ENCODE measurements at places on chromosomes 5 and 9.

DNA sequence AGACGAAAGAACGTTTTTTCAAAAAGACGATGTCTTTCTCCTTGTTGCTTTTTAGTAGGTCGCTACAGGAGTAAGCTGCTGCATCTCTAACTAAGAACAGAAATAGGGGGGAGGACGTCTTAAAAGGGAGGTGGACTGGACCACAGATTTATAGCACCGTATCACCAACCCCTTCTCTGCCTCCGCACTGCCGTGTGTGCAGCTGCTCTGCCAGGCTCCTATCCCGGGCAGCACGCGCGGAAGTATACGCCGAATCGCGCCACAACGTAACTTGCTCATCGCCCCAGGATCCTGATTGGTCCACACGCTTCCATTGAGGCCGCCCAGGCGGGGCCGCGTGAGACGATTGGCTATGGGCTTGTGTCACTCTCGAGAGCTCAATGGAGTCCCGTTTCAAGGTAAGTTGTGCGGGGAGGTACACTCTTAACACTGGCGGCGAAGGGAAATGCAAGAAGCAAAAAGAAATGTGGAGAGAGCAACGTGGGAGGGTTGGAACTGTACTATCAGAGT, at the start of gene ELAVL2:
TSS of gene ELAVL2 (minus strand) at position 121 of the 510 bp plus-strand sequence. CDS start 64,006 bp downstream, outside the sequence.
- DNase-seq = peak; percentile 93

GRCh38 chr5:68540798-68541590, 325.4 kb downstream of the PIK3R1 start:
- DNase-seq = no peak

DNA sequence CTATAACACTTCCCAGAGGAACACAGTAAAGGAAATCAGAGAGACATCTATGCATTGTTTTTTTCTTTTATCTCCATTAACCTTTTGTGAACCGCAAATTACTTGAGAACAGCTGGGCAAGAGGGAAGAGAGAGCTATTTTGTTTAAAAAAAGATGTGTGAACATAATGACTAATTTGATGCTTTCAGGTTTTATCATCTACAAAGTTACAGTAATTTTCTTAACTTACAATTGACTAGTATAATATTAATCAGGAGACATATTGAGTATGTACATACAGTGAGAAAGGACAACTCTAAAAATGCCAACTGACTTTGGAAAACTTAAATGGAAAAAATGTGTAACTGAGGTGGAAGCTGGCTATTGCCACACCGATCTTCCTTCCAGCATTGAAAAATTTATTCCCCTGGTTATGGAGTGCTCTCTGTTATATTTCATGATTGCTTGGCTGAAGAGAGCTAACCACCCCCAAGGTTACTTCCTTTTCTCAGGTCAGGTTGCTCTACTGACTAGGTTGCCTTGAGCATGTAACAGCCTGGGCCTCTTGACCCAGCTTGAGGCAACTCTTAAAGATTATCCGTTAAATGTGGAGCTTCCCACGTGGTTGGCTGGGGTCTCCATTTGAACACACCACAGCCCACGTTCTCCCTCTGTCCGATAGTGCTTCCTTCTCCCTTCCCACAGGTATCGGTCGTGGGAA, 62.6 kb upstream of the C6 start:
- no peak for DNase-seq

- DNase-seq = no peak
Observed at GRCh38 chr5:90985341-90985740, 397.8 kb downstream of the ARRDC3 start.

GRCh38 chr5:53126521-53126920, 17.0 kb upstream of the MOCS2 start:
- DNase-seq = no peak

- DNase-seq = no peak
Observed at GRCh38 chr5:130708754-130709153, 456.3 kb downstream of the HINT1 start.

DNA sequence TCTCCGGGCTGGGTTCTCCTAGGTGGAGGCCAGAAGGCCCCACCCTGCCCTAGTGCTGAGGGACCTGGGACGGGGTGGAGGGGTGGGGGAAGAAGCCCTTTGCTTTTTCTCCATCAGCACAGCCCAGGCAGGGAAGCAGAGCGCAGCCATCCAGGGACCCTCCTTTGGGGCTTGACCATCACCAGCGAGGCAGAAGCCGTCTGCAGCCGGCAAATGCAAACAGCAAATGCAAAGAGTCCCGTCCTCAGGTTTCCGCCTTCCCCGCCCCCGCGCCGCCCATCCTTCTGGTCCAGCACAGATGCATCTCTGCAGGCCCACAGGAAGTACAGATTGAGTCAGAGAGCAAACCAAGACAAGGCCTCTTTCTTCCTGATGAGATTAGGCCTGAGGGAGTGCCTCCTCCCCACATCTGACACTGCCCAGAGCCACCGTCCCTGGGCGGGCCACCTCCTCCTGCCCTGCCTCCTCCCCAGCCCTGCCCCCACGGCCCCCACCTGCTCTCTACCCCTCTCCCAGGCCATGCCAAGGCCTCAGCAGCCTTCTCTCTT, 23.4 kb downstream of the CORO2A start:
- no peak for DNase-seq

GRCh38 chr5:131463656-131464055, 171.4 kb downstream of the RAPGEF6 start:
- DNase-seq = no peak

DNA sequence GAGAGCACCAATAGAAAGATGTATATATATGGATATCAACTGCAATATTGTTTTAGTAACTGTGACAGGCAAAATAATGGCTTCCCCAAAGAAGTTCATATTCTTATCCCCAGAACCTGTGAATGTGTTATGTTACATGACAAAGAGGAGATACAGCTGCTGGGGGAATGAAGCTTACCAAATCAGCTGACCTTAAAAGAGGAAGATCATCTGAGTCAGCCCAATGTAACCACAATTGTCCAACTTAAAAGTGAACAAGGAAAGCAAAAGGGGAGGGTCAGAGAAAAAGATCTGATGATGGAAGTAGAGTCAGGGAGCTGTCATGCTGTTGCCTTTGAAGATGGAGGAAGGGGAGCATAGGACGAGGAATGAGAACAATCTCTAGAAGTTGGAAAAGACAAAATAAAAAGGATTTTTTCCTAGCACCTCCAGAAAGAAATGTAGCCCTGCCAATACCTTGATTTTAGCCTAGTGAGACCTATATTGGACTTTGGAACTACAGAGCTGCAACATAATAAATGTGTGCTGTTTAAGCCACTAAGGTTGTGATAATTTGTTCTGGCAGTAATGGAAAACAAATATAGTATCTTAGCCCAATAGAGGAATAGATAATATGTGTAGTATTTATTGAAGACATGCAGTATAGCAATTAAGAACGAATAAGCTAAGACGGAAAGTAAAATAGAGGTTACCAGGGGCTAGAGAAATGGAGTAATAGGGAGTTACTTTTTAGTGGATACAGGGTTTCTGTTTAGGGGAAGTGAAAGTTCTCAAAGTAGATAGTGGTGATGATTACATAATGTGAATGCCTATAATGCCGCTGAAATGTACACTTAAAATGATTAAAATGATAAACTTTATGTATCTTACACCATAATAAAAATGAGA, 115.9 kb downstream of the PIK3R1 start:
- no peak for DNase-seq

DNA sequence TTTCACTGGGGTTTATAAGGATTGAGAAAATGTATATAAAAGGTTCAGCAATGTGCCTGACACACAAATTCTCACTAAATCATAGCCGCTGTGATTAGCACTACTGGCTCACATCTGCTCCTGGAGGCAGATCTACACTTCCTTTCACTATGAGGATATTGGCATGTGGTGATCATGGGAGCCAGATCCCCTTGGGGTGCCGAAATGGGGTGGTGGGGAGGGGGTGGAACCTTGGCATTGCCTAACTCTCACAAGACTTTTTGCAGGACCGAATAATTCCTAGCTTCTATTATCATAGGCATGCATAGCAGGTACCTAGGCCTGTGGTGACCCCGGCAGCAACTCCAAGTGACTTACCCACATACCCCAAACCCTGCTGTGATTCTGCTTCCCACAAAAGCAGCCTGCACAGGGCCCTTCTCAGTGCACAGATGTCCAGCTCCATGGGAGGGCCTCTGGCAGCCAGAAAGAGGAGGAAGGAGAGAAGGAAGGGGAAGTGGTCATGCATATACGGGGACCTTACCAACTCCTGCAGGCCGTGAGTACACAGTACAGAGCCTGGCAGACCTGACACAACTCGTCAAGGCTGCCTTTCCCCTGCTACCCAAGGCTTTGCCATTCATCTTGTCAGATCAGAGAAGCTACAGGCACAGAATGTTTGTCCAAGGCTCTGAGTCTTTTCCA, 61.3 kb upstream of the IQGAP2 start:
- DNase-seq = no peak

DNA sequence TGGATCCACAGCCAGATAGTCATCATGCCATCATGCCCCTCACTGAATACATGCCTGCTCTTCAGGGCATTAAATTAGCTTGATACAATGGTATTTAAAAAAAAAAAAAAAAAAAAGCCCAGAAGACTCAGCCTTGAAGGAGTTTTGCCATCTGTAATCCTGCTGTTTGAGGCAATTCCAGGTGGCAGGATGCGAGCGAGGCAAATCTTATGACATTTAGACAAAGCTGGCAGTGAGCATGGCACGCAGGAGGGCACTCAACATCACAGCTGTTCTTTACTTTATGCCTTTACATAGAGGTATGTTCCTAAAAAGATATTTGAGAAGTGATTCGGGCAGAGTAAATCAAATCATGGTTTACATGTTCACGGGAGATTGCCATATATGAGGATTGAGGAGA, 692.0 kb upstream of the DMAC1 start:
- DNase-seq = no peak

- peak; percentile 16 for DNase-seq
Observed at GRCh38 chr5:68683632-68684036, 410.2 kb upstream of the SLC30A5 start.

GRCh38 chr5:160520609-160521391, 99.1 kb downstream of the PTTG1 start:
- DNase-seq = no peak

DNA sequence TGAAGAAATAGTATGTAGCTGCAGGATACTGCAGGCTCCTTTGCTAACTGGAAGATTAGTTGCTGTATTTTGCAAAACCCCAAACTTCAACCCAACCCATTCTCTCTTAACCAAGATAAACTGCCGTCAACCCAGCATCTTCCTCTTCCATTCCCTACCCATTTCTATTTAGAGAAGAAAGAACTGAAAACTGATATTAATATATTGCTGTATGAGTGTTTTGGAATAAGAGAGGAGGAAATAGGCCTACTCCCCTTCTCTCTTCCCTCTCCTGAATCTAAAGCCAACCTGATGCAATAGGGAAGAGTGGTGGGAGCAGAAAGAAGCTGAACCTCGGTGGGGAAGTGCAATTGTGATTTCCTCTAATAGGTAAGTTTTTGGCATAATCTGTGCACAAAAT, 83.7 kb downstream of the TMEM215 start:
- no peak for DNase-seq

DNA sequence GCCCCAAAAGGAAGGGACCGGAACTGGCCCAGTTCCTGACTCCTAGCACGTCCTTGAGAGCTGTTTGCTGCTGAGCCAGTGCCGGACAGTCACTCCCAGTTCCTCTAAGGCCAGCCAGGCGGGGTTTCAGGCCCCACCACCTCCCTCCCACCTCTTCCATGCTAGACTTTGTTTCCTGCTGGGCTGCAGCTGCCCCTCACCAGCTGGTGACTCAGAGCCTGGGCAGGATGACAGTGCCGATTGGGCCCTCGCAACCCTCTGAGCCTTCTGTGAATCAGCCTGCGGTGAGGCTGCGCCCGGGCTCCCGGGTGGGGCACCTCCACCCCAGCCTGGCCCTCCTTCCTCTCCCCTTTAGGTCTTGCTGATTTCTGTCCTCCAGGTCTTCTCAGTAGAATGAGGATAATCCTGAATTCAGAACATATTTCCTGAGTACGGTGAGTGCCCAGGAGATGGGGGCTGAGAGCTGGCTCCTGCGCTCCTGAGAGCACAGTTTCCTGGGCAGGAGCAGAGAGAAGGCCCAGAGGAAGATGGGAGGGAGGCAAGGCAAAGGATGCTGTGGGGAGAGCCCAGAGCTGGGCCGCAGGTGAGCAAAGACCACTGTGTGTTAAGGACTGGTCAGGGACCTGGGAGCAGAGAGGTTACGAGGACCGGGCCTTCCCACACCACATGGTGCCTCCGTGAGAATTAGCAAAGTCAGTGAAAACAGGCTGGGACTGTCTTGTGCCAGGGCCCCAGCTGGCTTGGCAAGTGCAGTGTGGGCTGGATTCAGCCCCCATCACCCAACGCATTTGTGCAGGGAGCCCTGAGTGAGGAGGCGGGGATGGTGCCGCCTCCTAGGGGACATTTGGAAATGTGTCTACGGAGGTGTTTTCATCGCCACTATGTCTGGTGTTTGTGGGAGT, 32.9 kb upstream of the STXBP1 start:
- DNase-seq = peak; percentile 92

DNA sequence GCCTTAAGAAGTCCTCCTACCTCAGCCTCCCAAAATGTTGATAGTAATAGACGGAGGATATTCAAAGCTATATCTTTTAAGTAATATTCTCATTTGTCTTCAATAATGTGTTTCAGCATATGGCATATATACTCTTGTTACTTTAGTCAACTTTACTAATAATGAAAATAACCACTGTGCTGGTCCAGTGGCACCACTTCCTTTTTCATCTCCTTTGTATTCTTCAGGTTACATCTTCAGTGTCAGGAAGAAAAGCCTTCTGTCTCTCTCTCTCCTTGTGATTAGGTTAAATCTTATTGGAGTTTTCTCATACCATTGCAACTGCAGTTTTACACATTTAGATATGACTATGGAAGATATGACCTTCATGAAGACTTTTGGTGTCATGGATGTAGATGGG, 31.3 kb downstream of the PARP8 start:
- DNase-seq = no peak

DNA sequence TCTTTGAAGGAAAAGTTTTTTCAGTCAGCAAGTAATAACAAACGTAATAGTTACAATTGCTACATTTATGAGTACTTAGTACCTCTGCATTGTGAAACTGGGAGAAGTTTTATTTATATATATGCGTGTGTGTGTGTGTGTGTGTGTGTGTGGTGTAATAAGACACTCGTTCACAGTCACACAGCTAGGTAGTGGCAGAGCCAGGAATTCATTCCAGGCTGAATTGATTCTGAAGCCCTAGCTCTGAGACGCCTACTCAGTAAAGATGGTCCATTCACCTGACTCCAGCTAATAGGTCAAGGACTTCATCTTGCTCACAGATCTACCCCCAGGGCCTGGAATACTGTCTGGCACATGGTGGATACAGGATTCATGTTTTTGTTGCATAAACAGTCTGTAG, 13.6 kb upstream of the CAST start:
- peak; percentile 53 for DNase-seq

DNA sequence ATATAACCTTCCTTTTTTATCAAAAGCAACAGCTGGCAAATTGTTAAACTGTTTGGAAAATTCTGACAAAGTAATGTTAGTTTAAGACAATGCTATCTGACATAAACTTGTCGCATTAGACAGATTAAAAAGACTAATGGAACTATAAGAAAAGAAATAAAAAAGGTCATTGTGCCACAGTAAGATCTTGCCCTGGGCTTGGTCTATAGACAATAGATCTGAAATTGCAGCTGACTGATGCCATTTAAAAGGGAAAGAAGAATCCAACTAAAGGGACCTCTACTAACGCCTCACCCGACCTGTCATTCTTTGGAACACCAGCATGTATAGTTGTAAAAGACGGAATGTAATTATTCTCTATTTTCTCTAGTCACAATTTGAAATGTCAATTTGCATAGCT, 644.4 kb upstream of the GRAMD2B start:
- DNase-seq = no peak

Data from NCI-H460 (cell line).